ENCODE measurements at places on chromosomes 2 and 18. TPM values are rescaled to one million over a fixed set of nuclear protein-coding genes. Genes with fewer than 3 reads are reported as not detected.

The WDPCP gene
- 3.9 TPM for total RNA-seq

The PXDN gene
- total RNA-seq = 12.3 TPM

The SLC9A2 gene
- 3.4 TPM for total RNA-seq

The LHCGR gene
- not detected for total RNA-seq

The GAL3ST2 gene
- 0.34 TPM for total RNA-seq

Data from A549 treated with CORT108297 at 1 μM for 4 hours (cell line).